ENCODE measurements at places on chromosomes 11 and 22.
A peak's percentile ranks its signal among the peaks of the same experiment; 100 is the strongest.

- no peak for DNase-seq
Observed at GRCh38 chr22:23903328-23903971, 9.3 kb downstream of the MIF start.

GRCh38 chr22:34943830-34944229, 122.1 kb upstream of the ISX start:
- DNase-seq, result no peak

DNA sequence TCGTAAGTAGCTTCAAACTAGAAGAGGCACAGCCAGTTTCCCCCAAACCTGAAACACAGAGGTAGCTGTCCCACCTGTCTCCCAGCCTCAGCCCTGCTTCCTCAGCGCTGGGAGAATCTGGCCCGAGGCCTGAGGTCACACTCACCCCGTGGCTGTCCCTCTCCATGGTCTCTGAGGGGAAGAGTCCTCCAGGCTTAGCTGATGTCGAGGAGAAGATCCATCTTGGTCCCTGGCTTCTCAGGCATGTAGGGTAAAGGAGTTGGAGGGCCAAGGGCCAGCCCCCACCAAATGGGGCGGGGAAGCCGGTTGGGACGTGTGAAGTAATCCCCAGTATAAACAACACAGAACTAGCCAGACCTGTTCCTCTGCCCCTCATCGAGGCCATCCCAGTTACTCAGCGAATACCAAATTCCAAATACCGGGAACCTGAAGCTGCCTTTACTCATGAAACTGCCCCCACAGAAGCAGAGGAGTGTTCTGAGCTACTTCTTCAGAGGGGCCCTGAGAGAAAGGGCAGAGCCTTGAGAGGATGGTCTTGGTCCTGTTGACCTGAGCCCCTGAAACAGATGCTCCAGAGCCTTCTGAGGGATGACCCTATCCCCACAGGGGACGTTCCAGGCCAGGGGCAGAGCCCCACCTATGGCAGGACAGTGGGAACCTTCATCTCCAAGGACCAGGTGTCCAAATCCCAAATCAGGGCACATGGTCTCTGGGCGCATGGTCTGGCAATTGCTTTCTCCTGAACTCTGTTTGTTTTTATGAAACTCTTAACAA, at the start of gene TMPRSS13:
TMPRSS13 (minus strand) TSS at position 261 of the 774 bp plus-strand sequence; CDS start at position 166, 95 bp downstream.
- no peak for DNase-seq

GRCh38 chr11:87125257-87125656, 87.5 kb downstream of the TMEM135 start:
- no peak for DNase-seq

- DNase-seq, result no peak
Observed at GRCh38 chr11:36257351-36257750, 31.9 kb downstream of the COMMD9 start.

GRCh38 chr11:16867097-16867496, 128.7 kb downstream of the C11orf58 start:
- DNase-seq, result no peak

DNA sequence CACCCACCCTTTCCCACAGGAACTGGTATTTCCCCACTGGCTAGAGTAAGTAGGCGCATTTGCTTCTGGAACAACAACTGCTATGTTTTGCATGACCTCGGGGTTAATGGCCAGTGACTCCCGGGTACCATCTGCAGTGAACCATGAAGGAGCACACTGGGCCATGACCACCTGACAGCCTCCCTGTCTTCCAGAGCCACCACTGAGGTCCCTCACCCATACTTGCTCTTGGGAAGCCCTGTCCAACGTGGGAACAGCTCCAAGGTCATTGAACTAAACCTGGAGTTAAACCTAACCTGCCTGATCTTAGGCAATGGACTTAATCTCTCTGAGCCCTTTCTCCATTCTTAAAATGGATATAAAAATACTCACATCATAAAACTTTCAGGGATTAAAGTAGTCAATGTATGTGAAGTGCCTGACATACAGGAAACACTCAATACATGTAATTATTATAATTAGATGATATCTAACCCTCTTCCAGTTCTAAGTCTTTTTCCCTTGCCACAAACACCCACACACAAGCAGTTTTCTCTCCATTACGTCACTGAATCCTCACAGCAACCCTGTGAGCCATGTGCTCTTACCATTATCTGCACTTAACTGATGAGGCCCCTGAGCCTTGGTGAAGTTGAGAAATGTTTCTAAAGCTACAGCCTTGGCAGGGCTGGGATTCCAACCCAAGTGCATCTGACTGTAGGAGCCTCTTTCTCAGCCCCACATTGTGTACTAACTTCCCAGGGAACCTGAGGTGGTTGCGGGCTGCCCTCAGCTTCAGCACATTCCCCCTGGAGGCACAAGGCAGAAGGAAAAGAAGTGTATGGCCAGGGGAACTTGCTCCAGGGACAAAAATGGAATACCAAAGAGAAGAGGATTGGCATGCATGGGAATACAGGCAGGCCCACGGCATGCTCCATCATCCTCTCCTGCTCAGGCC, 74.5 kb upstream of the NCAM1 start:
- DNase-seq, result no peak

- DNase-seq, result no peak
Observed at GRCh38 chr11:15824060-15824459, 532.3 kb downstream of the SOX6 start.

DNA sequence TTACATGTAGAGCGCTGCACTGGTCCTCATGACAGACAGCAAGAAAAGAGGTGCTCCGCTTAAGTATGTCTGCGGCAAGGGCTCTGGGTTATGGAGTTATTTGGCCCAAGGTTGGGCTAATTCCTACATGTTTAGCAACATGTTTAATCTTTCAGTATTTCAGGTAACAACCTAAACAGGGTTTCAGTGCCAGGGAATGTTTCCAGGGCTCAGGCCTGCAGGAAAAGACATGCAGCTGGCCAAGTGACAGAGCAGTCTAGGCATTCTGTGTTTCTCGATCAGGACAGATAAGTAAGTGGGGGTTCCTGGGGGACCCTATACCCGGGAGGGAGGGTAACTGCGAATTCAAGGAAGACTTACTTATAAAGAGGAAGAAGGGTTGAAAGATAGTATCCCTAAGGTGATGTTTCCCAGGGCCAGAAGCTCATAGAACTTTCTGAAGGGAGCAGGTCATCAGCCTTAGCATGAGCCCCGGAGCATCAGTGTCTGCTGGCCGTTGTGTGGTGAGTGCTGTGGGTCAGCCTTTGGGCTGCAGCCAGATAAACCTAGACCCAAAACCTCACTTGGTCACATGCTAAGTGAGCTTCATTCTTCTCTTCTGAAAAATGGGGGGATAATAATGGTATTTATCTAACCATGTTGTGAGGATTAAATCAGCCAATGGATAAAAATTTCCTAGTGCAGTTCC, 18.4 kb downstream of the KCNJ5 start:
- DNase-seq, result no peak

- DNase-seq, result no peak
Observed at GRCh38 chr11:110434952-110435779, 5.4 kb downstream of the FDX1 start.

DNA sequence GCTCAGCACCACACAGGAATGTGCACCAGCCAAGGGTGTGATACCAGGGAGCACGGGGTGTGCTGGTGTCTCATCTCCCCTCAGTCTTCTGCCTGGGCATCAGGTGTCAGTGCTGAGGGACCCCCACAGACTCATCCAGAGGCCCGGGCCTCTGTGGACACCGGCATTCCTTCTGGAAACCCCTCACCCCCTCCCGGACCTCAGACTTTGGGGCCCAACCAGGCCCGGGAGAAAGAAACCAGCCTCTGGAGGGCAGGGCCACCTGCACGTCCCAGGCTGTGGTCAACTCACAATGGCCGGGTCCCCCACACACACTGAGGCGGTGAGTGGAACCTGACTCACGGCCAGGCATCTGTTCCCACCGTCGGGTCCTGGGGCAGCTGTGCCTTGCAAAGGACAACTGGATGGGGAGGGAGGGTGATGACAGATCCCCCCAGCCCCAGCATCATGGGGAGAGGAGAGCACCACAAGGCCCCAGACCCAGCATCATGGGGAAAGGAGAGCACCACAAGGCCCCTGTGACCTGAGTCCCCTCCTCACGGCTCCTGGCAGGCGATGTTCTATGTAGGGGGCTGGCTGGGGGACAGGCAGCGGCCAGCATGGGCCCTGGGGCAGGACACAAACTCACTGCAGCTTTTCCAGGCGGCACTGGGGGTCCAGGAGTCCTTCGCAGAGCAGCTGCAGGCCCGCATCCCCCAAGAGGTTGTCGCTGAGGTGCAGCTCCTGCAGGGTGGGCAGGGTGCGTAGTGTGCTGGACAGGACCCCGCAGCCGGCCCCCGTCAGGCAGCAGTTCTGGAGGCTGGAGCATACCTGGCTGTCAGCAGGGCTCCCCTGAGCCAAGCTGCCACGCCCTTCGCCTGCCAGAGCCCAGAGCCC, 7.6 kb downstream of the RNH1 start:
- no peak for DNase-seq

DNA sequence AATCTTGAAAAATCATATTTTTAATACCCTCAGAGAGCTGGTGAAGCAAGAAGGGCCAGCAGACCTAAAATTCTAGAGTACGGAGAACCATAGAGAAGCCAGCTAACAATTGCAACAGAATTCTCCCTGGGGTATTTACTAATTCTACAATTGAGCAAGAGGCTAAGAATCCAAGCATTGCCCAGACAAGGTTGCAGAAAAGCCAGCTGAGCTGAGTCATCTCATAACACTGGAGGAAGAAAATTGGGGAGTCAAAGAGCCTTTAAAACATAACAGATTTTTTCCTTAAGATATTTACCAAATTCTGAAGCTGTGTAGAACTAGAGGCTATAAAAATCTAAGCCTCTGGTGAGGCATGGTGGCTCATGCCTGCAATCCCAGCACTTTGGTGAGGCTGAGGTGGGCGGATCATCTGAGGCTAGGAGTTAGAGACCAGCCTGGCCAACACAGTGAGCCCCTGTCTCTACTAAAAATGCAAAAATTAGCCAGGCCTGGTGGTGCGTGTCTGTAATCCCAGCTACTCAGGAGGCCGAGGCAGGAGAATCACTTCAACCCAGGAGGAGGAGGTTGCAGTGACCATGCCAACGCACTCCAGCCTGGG, 13.6 kb upstream of the TMEM216 start:
- no peak for DNase-seq

- DNase-seq, result no peak
Observed at GRCh38 chr11:27812341-27812740, 112.1 kb upstream of the BDNF start.

DNA sequence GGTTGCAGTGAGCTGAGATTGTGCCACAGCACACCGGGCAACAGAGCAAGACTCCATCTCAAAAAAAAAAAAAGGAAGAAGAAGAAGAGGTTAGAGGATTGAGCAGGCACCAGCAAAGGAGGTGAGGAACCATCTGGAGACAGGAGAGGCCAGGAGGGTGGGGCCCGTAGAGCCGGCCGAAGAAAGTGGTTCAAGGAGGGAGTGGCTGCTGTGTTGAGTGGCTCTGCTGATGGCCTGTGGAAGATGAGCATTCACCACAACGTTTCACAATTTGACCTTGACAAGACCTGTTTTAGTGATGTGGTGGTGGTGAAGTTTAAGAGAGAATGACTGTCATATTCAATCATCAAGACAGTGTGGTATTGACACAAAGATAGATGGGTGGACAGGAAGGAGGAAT, 6.8 kb upstream of the CTSD start:
- no peak for DNase-seq

DNA sequence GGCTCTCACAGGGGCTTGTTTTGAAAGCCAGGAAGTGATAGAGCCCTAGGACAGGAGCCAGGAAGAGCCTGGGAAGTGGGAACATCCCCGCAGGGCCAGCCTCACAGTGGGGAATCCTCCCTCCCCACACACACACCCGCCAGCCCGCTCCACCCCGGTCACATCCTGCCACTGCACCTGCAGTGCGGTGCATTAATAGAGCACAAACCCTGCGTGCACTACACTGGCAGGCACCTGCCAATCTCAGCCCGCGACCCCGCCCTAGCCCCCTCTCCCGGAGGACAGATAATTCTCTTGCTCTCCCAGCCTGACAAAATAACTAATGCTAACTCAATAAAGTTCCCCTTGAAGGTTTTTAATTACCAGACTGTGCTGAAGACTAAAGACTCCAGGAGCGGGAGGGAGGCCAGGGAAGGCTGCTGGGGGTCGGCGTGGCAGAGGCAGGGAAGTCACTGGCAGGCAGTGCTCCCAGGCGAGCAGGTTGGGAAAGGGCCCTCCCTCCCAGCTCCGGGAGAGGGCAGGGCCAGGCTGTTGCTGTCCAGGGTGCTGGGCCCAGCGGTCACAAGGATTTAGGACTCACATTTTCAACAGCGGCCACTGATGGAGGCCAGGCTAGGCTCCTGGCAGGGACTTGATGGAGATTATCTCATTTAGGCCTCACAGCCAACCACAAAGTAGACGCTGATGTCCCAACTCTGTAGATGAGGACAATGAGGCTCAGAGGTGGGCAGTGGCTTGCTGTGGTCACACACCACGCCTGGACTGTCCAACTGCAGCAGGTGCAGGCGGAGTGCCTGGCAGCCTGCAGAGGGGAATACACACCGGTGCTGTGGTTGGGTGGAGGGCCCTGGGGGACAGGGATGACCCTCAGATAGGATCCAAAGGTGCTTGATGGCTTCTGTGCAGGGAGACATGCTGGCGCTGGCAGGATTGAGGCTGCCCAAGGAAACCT, 23.9 kb upstream of the TCF20 start:
- no peak for DNase-seq

DNA sequence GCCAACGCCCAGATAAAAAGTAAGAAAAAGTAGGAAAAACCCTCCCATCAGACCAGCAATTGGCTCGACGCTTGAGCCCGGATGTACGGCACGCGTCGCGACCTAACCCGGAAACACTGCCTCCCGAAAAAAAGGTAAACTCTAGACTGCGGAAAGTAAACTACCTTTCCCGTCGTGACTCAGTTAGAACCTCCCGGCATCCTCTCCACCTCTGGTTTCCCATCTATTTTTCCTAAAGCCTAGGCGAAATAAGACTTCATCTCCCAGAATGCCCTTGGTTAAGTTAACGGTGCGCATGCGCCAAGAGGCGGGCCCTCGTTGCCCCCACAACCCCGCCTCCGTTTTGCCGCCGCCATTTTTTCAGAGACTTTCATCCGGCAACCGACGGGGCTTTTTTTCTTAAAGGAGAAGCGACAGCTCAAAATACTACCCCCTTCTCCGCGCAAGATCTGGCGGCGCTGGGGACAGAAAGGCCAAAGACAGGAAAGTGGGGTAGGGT, 678 bp upstream of the ZFP91 start:
- DNase-seq, result peak; percentile 78

DNA sequence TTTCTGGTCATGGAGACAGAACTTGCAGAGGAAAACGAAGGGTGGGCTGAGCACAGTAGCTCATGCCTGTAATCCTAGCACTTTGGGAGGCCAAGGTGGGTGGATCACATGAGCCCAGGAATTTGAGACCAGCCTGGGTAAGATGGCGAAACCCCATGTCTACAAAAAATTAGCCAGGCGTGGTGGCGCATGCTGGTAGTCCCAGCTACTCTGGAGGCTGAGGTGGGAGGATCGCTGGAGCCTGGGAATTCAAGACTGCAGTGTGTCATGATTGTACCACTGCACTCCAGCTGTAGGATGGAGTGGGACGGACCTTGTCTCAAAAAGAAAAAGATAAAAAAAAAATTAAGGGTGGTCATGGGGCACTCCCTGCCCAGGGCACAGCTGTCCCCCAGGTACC, 5.9 kb downstream of the SERPINH1 start:
- DNase-seq, result no peak

DNA sequence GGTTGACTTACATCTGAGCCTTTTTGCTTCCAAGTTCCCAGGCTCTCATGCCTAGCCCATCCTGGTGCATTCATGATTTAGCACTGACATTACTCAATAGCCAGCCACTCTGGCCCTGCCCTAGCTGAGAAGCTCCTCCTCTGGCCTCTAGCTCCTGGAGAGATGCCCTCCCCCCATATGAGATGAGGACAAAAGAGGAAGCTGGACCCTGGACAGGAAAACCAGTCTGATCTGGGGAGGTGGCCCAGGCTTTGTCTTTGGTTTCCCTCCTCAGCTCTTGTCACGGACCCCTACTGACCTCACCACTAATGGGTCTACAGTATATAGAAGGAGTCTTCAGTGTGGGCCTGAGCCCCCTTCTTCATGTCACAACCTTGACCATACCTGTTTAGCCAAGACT, 3.0 kb downstream of the RHOG start:
- DNase-seq, result no peak

All from stimulated activated CD8-positive, alpha-beta memory T cell treated with anti-CD3 and anti-CD28 coated beads, Interleukin-15, amount 100 ng/mL, for 24 hours (primary cell).